ENCODE measurements at places on chromosomes 6 and 20.
A peak's percentile ranks its signal among the peaks of the same experiment; 100 is the strongest.

DNA sequence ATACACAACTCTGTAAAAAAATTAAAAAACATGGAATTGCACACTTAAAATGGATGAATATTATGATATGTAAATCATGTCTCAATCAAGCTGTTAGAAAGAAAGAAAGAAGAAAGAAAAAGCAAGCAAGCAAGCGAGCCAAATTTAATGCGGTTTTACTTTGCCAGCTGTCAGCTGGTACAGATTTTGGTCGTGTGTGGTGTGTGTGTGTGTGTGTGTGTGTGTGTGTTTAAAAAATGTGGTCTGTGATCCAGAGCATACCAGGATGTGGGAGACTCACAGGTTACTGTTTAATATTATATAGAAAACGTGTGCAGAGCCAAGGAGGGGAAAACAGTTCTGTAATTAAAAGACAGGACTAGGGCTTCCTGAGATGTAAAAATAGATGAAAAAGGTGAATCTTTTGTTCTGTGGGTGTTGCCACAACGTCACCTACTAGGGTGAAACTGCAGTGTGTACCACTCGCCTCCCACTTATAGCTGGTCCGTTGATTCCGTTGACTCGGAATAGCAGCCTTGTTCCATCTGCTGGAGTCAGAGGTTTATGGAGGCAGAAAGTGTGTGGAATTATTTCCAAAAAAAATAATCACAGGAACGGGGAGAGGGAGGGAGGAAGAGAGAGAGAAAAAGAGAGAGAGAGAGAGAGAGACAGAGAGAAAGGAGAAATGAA is 197.7 kb downstream of the BCAS1 start:
- DNase-seq = peak; percentile 72

GRCh38 chr6:149995971-149996370 is 29.4 kb downstream of the RAET1L start:
- DNase-seq = no peak

GRCh38 chr20:62020935-62021701 is 44.6 kb downstream of the TAF4 start:
- no peak for DNase-seq

- DNase-seq = no peak
These were observed 31.4 kb downstream of the NCOA6 start for GRCh38 chr20:34794006-34794585.

GRCh38 chr20:50992733-50993457 is 30.0 kb downstream of the KCNG1 start:
- DNase-seq = no peak

DNA sequence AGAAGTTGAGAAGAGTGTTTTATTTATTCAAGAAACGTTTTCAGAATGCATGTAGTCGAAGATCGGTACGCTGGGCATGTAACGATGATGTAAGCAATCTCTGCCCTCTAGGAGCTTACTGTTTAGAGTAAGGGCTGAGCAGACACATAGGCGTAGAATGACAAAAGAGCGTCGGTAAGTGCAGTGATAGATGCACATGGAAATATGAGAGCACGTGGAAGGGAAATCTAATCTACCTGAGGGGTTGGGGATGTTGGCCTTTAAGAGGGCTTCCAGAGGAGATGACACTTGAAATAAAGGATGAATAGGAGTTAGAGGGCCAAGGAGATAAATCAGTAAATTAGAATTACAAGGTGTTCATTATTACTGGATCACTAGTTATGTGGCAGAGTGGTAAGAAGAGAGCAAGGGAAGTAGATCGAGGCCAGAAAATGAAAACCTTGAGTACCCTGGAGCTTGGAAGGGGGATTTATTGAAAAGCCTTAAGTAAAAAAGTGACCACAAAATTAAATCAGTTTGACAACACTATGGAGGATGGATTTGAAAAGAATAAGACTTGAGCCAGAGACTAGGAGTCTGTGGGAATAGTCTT is 782 bp downstream of the TRMT11 start:
- DNase-seq = no peak

DNA sequence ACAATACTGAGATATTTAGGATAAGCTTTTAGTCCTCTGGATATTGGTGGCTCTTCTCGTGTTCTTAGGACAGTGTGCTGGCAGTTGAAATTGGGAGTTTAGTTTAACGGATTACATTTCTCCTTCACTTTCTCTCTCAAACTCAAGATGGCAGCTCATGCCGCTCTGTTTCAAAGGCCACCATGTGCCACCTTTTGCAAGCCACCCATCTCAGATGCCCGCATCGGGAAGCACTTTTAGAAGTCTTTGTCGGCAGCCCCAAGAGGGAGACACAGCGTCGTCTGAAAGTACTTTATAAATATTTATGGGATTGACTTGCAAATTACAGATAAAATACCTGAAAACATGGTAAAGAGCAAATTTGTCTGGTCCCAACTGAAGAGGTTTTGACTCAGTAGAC is 73.5 kb downstream of the DOK5 start:
- DNase-seq = no peak

GRCh38 chr20:5222919-5223634 is 93.7 kb downstream of the PROKR2 start:
- DNase-seq = peak; percentile 79

- no peak for DNase-seq
These were observed 44.1 kb upstream of the CTAGE9 start for GRCh38 chr6:131754715-131755567.

GRCh38 chr6:157343732-157344131 is 20.4 kb upstream of the TMEM242 start:
- no peak for DNase-seq

- no peak for DNase-seq
These were observed 8.8 kb downstream of the RPS6KA2 start for GRCh38 chr6:166618251-166618650.

GRCh38 chr20:49286689-49287551 is 9.1 kb upstream of the ZNFX1 start:
- DNase-seq = no peak

DNA sequence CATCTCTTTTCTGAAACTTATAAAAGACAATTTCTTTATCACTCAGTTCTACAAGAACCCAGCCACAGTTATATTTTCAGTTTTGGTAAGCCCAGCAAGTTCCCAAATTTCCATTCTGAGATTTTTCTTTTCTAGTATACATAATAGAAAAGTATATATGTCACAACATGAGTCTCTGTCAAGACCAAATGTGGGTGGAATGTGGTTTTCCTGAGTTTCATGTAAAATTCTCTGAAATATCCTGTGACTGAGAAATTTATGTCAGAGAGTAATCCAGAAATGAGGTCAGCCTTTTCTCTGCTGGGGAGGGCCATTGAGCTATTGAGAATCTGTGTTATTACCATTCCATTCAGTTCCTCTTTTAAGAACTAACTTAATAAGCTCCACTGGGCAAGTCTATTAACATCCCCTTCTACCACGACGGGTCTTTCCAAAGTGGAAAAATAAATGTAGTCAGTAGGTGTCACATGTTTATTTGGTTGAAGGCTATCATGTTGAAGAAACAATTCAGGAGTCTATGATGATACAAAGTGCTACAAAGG is 100.7 kb upstream of the HMGN3 start:
- no peak for DNase-seq

DNA sequence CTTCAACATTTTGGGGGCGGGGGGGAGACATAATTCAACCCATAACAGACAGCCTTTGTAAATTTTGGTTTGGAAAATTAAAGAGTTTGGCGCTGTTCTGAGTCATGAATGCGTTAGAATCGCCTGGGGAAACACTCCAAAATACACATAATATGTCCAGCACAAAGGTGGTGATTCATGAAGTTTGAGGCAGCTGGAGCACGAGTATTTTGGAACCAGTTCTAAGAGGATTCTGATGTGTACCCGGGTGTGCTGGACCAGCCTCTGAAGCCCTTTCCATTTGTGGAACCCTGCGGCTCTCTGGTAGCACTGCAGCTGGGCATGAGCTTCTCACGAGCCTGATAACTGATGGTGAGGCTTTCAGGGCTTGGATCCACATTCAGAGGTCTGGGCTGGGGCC is 4.7 kb downstream of the GMPR start:
- DNase-seq = no peak

DNA sequence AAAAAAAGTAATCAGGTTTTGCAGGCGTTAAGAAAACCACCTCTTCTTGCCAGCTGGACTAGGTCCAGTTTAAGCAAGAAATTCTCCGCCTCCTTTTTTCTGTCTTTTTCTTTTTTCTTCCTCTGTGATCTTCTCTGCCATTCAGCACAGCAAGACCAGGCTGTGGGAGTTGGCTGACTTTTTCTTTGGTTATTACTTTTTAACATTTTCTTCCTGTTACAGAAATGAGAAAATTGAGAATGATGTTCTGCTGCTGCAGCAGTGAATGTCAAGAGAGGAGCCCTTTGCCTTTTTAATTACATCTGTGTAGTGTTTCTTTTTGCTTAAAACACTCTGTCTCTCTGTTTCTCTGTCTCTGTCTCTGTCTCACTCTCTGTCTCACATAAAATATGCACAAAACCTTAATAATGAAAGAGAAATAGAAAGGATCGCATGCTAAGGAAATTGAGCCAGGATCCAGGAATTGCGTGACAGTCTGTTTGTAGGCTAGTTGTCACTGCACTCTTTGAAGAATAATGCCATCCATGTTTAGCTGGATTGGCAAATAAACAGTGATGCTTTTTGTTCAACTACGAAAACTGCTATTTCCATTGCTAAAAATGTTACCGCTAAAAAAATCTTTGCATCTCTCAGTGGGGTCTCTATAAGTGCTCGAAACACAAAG is 103.2 kb upstream of the SUPT3H start:
- no peak for DNase-seq

GRCh38 chr6:131331873-131332781 is 196.9 kb downstream of the AKAP7 start:
- DNase-seq = no peak

- DNase-seq = no peak
These were observed 21.1 kb downstream of the TCFL5 start for GRCh38 chr20:62840244-62841197.

DNA sequence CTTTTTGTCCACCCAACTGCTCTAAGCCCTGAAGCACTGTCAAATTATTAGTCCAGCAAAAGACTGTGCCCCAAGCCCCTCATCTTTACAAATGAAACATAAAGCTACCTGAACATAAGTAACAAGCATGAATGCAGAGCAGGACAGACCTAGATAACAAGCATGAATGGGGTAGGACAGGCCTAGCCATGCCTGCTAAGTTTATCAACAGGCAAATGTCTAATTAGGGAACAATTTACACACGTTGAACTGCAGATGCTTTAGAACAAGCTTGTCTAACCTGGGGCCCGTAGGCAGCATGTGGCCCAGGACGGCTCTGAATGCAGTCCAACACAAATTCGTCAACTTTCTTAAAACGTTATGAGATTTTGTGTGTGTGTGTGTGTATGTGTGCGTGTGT is 13.6 kb downstream of the FBXO30 start:
- DNase-seq = no peak

DNA sequence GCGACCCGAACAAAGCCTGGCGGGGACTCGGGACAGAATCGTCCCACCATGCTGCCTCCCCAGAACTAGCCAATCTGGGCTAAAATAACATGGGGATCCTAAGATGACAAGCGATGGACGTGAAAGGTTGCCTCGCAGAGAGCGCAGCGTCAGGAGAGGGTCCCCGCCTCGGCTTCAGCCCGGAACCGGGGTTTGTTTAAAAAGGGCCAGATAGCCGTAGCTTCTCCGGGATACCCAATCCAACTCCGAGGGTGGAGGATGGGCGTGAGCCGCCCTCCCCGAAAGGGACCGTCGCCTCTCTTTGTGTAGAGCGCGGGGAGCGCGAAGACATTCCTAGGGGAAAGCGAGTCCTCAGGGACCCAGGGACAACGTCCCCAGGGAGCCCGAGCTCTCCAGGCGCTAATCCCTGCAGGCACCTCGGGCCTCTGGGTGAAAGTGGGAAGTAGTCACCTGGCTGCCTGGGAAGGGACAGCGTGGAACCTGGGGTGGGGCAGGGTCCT is 643 bp downstream of the CD24 start:
- no peak for DNase-seq

DNA sequence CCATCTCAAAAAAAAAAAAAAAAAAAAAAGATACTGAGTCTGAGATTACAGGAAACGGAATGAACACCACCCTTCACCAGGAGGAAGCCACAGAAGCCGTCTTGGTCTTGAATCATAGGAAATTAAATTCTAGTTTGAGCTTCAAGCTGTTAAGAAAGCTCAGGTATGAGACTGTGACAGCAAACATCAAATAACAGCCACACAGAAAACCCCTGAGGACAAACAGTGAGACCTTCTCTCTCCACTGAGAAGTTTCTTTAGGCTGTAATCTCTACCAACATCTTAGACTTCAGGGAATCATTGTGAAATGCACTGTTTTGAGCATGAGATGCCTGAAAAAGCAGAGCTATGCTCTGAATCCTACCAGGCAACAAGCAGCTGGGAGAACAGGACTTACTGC is 30.8 kb downstream of the PDE10A start:
- DNase-seq = no peak

DNA sequence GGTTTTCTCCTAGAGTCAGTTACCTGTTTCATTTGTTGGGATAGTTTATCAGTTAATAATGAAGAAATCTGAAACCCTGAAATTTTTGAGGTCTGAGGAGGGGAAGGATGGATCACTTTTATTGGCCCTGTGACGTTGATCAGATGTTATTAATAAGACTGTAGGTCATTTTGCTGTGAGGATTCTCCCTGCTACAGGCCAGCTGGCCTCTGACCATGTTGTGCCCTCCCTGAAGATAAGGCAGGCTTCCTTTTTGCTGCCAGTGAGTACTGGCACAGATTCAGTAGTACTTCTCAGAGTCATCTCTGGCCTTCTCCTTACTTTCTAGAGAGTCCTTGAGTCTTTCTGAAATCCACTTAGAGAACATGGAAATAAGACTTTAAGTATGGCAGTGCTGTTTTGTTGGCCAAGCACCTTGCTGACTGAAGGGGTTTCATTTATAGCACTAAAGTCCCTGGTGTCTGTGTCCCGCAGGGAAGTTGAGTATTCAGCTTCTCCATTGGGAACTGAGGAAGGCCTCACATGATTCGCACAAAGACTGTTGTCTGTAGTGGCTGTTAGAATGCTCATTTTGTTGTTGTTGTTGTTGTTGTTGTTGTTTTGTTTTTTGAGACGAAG is 202.6 kb downstream of the DTNBP1 start:
- DNase-seq = no peak

GRCh38 chr6:170006071-170006899 is 254.9 kb downstream of the ERMARD start:
- DNase-seq = no peak

DNA sequence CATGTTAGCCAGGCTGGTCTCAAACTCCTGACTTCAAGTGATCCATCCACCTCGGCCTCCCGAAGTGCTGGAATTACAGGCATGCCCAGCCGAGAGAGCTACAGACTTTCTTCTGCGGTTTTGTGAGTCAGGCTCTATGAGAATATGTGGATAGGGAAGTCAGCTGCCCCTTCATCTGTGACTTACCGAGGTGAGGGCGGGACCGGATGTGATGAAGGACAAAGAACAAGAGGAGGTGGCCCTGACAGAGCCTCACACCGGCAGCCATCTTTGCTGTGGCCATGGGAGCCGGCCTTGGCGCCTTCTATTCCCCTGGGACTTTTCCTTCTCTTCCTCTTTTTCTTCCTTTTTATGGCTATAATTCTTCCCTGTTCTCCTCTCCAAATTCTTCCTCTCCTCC is 67.0 kb downstream of the IYD start:
- DNase-seq = no peak

All from activated effector memory CD4-positive, alpha-beta T cell treated with anti-CD3 and anti-CD28 coated beads, Interleukin-2, amount 50 U/mL, for 16 hours (primary cell).